ENCODE measurements at places on chromosomes 7 and 10. TPM values are rescaled to one million over a fixed set of nuclear protein-coding genes. Genes with fewer than 3 reads are reported as not detected.

TLX1 gene
- not detected for total RNA-seq

NYAP1 gene
- total RNA-seq: 2.2 TPM

FANK1 gene
- total RNA-seq: 2.4 TPM

CPA1 gene
- total RNA-seq: not detected

CHN2 gene
- under 0.01 TPM for total RNA-seq

PIP gene
- total RNA-seq: not detected

GPER1 gene
- total RNA-seq: 0.75 TPM

ADAP1 gene
- total RNA-seq: 3.6 TPM

VSTM2A gene
- total RNA-seq: not detected

CPED1 gene
- 0.27 TPM for total RNA-seq

PILRA gene
- not detected for total RNA-seq

GIMAP5 gene
- 42.8 TPM for total RNA-seq

ARHGEF35 gene
- total RNA-seq: 0.56 TPM

CABCOCO1 gene
- not detected for total RNA-seq

PDZD7 gene
- total RNA-seq: 0.27 TPM

PDK4 gene
- 4.2 TPM for total RNA-seq

EBF3 gene
- total RNA-seq: 3.1 TPM

CTTNBP2 gene
- not detected for total RNA-seq

TAS2R41 gene
- total RNA-seq: not detected
